Fibroblast of skin of abdomen (primary cell): ENCODE measurements at places on chromosomes 7 and 10.

GRCh38 chr10:23338886-23339285 lies 5.7 kb downstream of the C10orf67 start:
- DNase-seq = peak; percentile 36

DNA sequence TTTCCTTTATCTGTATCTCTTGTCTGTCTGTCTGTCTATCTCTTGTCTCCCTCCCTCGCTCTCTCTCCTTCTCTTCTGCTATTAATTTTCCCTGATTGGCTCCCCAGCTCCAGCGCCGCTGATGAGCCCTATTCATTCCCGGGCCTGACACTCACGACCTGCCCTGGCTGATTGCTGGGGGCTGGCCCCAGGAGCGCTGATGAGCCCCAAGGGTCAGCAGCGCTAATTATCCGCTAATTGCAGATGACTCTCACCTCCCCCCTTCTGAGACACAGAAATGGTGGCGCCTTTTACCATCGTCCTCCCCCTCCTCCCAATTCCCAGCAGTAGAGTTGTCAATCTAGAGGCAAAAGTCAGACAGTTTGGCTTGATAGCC lies 1.3 kb upstream of the GBX1 start:
- DNase-seq = no peak

DNA sequence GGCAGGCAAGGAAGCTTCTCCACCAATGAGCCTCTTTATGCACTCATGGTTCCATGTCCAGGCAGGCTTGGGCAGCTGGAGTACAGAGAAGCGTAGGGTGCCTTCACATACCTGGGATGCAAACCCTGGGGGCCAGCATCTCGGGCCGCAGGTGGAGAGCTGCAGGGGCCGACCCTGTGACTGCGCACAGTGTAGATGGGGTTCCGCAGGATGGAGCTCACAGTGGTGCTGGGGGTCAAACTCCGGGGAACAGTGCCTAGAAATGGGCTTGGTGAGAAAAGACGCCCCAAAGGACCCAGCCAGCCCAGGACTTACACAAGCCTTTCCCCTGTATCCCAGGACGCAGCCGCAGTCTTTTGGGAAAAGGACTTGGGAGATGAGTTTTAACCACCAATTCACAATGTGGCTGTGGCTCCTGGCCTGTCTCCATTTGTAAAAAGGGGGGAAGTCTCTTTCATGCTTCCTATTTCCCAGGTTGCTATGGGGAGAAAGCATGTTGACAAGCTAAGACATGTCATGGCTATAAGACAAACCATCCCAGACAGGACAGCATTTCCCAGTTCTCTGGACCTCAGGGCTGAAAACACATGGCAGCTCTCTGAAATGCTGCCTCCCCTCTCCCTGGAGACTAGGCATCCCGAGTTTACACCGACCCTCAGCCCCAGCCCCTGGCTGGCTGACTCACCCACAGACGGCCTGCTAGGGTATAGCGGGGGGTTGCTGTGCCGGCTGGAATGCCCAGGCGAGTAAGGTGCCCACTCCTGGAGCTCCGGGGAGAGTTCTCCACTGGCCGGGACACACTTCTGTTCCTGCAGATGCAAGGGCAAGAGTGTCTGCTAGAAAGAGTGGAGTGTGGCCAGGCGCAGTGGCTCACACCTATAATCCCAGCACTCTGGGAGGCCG lies 107.1 kb downstream of the DLG5 start:
- no peak for DNase-seq

GRCh38 chr10:89002226-89002978 lies 11.8 kb downstream of the FAS start:
- DNase-seq = no peak

DNA sequence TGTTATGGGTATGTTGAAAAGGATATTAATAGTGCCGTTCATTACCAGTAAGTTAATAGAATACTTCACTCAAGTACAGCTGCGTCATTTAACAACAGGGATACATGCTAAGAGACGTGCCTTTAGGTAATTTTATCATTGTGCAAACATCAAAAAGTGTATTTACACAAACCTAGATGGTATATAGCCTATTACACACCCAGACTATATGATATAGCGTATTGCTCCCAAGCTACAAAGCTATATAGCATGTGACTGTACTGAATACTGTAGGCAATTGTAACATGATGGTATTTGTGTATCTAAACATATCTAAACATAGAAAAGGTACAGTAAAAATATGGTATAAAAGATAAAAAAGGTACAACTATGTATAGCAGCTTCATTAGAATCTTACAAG lies 11.1 kb upstream of the PRKG1 start:
- no peak for DNase-seq

DNA sequence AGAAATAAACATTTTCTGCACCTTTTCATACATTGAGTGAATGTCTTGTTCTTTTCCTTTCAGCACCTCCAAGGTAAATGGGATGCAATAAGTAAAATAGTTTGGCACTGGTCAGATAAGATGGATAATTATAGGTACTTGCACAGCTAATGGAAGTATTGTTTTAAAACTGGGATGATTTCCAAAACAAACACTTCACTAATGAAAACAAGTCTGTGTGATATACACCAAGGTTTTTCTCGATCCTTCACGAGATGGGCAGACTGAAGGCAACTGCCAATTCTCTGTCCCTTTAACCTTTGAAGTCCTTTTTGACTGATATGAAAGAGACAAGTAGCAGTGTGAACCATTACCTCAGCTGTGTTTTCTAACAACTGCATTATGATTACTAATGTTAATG lies 423.8 kb downstream of the GFRA1 start:
- DNase-seq = no peak

DNA sequence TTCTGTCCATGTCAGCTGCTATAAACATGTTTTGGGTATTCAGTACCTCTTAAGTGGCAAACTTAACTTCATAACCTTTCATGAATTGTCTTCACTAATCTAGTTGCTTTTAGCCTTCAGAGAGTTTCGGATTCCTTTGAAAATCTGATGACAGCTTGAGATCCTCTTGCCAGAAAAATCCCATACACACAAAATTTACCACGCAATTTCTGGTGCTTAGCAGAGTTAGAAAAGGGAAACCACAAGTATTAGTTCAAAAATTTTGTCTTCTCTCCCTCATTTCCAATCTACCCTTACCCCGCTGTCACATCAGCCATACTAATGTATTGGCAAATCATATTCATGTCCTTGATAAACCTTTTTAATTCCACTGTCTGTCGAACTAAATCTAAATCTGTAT lies 72.7 kb upstream of the TMEM106B start:
- DNase-seq = no peak

DNA sequence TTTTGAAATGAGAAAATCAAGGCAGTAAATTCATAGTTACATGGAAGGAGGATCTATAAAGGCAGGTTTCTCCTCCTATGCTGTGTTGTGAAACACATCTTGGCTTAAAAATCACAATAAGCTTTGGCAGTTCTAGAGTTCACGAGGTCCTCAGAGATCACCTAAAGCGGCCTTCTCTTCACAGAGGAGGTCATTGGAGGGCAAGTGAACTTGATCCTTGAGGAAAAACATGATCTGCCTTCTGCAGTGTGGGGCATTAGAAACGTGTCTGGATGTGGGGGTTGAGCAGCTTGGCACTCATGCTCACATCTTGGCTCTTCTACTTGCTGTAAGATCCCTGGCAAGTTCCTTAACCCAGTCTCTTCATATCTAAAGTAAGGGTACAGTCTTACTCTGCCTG lies 96.1 kb upstream of the BMPER start:
- DNase-seq = no peak

- DNase-seq = no peak
Observed at GRCh38 chr7:105036217-105037168, 22.5 kb downstream of the KMT2E start.

DNA sequence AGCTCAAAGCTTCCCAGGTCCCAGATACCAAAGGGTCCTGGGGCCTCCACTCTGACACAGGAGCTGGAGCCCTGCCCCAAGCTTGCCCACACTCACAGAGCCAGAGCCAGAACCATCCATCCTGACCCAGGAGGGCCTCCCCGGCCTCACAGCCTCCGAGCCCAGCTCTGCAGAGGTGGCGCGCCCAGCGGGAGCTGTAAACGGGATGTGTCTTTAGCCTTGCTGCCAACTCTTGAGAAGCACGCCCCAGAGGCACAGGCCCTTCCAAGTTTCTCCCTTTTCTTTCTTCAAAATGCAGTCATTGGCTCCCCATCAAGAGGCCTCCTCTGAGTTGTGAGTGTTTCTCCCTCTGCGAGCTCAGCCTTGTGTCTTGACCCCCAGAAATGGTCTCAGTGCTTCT lies 75.0 kb downstream of the PDGFA start:
- DNase-seq = no peak

DNA sequence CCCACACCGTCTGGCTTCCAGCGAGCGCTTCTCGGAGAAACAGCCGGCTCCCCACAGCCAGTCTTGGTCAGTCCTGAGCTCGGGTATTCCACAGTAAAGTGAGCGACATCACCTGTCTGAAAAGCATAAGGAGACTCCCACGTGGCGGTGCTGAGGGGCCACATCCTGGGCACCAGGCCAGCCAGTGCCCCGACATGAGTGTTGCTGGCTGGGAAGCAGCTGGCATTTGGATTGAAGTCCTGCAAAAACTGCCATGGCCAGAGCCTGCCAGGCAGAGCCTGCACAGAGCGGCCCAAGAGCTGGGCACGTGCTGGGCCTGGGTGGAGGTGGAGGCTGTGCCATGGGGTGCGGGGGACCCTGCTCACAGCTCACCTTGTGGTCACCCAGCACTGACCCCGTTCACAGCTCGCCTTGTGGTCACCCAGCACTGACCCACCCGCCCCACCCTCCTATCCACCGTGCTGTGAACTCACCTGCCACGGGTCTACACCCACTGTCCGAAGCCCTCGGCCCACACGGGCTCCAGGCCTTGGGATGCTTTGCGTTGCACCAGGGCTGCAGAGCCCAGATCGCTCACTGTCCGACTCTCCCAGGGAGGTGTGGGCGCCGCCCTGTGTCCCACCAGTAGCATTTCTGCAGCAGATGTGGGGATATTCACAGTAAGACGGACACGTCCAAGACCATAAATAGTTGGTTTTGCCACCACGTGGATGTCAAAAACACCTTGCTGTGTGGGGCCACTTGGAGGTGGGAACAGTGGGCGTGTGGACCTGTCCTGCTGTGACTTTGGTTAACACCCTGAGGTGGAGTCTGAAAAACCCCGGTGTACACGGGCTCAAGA lies 48.8 kb downstream of the PITRM1 start:
- no peak for DNase-seq

GRCh38 chr7:117777335-117778142 lies 95.7 kb downstream of the CTTNBP2 start:
- no peak for DNase-seq

DNA sequence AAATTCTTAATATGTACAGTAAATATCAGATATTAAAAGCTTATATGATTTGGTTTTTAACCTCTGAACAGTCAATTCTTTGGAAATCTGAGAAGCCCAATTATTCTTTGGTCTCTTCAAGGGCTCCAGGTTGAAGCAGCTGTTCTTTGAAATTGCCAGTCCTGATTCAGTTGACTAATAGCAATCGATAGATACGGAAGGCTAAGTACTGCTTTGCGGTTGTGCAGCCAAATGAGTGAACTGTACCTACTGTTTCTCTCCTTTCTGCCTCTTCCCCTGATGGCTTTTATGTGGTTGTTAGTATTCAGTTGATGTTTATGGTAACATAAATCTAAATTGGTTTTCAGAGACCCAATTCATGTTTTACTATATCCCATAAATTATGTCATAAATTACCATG lies 103.1 kb upstream of the RPA3 start:
- no peak for DNase-seq

DNA sequence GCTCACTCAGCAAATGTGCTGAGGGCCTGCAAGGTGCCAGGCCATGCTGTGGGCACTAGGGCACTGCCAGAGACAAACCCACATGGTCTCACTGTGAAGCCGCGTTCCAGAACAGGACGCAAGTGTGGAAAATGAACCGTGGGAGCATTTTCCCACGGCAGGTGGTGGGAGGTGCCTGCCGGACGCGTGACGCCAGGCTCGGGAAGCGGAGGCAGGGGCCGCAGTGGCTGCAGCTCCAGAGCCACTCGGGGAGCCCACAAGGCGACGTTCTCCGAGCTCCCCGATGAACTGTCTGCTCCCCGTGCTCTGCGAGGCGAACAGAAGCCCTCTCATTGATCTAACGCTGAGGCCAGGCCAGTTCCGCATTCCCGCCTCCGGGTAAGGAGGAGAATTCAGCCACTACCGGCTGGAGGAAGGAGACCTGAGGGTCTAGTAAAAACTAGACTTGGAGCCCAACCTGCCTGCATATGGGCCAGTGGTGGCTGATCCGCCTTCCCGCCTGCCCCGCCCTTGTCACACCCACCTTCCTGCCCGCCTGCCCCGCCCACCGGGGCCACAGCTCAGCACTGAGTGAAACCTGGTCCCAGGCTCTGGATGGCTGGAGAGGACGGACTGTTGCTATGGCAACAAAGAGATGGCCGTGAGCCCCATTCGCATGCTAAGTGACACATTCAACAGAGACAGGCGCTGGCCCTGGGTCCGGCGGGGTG lies 13.1 kb downstream of the ADGRA1 start:
- DNase-seq = no peak

DNA sequence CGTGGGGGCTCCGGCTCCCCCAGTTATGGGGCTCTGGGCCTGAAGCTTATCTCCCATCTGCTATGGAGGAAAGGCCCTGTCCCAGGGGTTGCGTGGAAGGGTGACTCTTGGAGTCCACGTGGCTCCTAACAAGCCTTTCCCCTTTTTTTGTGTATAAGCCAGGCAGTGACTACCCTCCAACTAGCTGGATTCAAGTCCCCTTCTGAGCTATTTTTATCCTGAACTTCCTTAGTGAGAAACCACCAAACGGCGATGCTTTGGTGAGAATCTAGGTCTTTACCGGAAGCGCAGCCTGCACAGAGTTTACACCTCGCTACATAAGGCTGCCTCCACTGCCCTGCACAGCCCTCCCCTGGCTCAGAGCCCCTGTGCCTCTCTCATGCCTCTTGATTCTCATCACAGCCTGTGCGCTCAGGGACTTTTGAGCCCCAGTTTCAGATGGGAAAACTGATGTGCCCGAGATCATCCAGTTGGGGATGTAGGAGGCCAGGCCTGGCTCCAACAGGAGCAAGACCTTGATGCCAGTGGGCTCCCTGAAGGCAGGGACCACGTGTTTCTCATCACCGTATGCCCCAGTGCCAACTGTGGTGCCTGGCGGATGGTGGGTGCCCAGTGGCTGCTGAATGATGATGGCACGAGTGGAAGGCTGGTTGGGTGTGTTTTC lies 102.3 kb upstream of the PPIF start:
- no peak for DNase-seq

GRCh38 chr7:122316467-122317388 lies 12.2 kb upstream of the FEZF1 start:
- no peak for DNase-seq

- no peak for DNase-seq
Observed at GRCh38 chr7:44827567-44827966, 20.3 kb downstream of the H2AZ2 start.

- DNase-seq = peak; percentile 28
Observed at GRCh38 chr7:35596061-35596460, 98.9 kb downstream of the HERPUD2 start.

- no peak for DNase-seq
Observed at GRCh38 chr7:157494506-157495176, 157.8 kb downstream of the DNAJB6 start.

GRCh38 chr7:112624416-112624815 lies 143.6 kb downstream of the LSMEM1 start:
- DNase-seq = no peak

DNA sequence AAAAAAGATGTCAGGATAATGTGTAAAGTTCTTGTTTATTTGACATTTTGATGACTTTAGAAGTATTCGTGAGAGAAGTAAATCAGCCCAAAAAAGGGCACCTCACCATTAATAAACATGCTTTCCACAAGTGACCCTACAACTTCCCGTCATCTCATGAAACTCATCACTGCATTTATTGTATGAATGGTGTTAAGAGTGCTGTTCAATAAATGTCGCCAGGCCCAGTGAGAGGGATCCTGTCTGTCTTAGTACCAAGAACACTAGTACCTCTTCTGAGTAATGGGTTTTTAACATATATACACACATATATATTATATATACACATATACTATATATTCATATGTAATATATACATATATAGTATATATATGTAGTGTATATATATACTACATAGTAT lies 61.9 kb downstream of the TMEM26 start:
- no peak for DNase-seq
